CD4-positive, alpha-beta T cell treated with Interleukin-4 for 1 hour (primary cell): ENCODE measurements at places on chromosomes 11 and 22.
A peak's percentile ranks its signal among the peaks of the same experiment; 100 is the strongest.

DNA sequence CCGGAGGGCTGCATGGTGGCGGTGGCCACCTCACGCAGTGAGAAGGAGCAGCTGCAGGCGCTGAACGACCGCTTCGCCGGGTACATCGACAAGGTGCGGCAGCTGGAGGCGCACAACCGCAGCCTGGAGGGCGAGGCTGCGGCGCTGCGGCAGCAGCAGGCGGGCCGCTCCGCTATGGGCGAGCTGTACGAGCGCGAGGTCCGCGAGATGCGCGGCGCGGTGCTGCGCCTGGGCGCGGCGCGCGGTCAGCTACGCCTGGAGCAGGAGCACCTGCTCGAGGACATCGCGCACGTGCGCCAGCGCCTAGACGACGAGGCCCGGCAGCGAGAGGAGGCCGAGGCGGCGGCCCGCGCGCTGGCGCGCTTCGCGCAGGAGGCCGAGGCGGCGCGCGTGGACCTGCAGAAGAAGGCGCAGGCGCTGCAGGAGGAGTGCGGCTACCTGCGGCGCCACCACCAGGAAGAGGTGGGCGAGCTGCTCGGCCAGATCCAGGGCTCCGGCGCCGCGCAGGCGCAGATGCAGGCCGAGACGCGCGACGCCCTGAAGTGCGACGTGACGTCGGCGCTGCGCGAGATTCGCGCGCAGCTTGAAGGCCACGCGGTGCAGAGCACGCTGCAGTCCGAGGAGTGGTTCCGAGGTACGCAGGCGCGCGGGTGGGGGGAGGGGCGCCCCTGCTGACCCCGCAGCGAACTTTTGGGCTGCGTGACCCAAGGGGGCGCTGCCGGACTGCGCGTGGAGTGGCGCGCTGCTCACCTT is 670 bp downstream of the NEFH start:
- DNase-seq, result peak; percentile 64

DNA sequence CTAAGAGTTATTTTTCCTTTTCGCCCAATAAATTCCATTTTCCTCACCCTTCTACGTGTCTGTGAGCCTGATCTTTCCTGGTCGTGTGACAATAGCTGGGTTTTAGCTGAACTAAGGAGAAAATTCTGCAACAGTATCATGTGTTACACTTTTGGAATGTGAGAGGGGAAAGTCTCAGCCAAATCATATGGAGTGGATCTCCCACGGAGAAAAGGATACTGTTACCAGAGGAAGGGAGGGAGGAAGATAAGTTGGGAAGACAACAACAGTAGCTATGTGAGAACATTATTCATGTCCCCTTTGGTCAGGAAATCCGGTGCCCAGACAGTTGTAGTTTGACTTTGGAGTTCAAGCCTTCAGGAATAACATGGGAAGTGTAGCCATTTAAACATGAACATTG is 584.0 kb upstream of the RAG2 start:
- no peak for DNase-seq

GRCh38 chr22:37019309-37020191 is at the start of the genes MPST and TST:
Gene MPST (plus strand): TSS chr22:37019742. CDS start chr22:37019837, 95 bp downstream.
Gene TST (minus strand): TSS chr22:37019447. CDS start chr22:37018732, 715 bp downstream.
- peak; percentile 41 for DNase-seq

DNA sequence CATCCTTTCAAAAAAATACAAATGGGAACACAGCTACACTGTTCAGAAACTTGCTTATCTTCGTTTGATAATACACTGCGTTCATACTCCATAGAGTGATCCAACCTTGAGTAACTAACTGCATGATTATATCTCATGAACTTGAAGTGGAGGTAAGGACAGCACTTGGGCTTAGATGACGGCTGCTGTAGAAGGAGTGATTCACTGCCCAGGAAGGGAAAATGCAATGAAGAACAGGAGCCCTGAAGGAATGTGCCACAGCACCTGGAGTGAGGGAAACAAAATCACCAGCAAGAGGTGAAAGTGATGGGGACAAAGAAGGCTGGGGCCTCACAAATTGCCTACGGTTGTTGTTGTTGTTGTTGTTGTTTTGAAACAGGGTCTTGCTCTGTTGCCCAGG is 44.1 kb upstream of the SC5D start:
- DNase-seq, result no peak

DNA sequence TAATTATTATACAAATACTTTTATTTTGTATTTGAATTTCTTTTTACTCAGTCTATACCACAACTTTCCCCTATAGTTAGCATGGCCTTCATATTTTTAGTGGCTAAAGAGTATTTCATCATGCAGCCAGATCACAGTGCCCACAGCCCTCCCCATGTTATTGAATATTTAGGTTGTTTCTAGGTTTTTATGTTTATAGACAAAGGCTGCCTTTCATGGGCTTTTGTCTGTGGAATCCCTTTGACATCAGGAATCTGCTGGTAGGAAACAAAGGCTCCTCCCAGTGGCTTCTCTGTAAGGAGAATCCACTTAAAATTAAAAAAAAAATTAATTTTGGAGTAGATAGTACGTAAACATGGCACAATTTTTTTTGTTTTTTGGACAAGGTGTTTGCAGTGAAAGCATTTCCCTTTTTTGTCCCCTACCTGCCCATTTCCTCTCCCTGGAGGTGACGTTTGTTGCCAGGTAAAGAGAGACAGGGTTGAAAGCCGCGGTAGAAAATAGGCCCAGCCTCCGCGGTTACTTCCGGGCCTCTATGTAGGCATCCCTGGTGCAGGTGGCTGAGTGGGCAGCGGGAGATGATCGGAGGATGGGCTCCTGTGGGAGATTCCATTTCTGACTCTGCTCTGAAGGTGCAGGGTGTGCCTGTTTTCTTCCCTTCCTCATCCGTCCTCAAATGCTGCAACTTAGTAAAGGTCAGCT is 82.2 kb upstream of the OR4B1 start:
- no peak for DNase-seq

- no peak for DNase-seq
Measured at GRCh38 chr11:3840004-3840869, 522 bp downstream of the RHOG start.

DNA sequence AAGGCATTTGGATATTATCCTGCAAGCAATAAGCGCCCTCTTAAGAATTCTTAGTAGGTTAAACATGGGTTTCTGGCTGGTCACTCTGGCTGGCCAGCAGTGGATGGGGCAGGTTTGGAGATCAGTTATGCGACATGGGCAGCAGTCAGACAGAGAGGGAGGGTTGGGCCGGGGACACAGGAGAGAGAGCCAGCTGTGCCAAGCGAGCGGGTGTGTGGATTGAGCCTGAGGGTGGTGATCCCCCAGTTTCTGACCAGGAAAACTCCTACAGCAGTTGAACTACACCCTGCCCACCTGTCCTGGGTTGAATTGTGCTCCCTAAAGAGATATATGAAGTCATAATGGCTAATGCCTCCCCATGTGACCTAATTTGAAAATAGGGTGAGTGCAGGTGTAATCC is 671.2 kb downstream of the TBC1D22A start:
- no peak for DNase-seq

DNA sequence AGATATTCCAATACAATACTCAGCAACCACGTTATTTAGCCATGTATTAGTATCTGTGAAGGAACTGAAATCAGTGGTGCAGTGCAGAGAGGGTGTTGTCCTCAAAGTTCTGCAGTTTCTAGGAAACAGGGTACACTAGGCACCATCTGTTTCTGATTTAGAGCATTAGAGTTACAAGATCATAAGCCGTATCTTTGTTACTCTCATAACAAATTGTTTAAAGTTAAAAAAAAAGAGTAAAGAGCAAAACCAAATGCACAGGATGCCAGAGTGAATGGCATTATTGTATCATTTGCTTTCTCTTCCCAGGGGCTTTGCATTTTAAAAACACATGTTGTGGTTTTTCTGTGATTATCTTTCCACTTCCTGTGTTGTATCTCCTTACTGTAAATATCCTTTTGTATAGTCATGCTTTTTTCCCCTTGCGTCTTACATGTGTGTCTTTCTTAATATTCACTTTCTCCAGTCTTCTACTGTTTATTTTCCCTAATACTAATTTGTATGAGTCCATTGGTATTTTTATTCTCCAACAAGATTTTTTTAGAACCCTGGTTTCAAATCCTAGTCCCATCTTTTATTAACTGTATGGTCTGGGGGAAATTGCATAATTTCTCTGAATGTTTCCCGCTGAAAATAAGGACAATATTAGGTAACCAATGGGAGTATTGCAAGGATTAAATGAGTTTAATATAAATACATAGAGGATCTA is 15.2 kb upstream of the NUP160 start:
- peak; percentile 51 for DNase-seq
